ENCODE measurements at places on chromosomes 2 and 18. TPM values are rescaled to one million over a fixed set of nuclear protein-coding genes. Genes with fewer than 3 reads are reported as not detected.

Gene MTIF2
- total RNA-seq: 38.9 TPM

DNA sequence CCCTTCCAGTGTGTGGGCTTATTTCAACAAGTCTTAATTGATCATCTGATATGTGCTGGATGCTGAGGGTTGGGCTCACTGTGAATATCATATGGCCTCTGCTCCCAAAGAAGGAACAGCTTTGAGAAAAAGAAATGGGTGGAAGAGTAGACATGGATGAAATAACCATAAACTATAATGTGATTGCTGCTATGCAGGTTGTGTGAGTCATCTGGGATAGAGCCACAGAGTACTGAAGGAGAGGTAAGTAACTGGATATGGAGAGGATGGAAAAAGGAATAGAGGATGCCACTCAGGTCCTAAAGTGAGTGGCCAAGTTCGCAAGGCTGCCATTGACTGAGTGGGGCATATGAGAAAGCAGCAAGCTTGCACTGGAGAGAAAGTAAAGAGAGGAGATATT is 8.7 kb upstream of the DSG2 start:
- no peak for DNase-seq

Gene FASTKD1
- total RNA-seq: 49.0 TPM

DNA sequence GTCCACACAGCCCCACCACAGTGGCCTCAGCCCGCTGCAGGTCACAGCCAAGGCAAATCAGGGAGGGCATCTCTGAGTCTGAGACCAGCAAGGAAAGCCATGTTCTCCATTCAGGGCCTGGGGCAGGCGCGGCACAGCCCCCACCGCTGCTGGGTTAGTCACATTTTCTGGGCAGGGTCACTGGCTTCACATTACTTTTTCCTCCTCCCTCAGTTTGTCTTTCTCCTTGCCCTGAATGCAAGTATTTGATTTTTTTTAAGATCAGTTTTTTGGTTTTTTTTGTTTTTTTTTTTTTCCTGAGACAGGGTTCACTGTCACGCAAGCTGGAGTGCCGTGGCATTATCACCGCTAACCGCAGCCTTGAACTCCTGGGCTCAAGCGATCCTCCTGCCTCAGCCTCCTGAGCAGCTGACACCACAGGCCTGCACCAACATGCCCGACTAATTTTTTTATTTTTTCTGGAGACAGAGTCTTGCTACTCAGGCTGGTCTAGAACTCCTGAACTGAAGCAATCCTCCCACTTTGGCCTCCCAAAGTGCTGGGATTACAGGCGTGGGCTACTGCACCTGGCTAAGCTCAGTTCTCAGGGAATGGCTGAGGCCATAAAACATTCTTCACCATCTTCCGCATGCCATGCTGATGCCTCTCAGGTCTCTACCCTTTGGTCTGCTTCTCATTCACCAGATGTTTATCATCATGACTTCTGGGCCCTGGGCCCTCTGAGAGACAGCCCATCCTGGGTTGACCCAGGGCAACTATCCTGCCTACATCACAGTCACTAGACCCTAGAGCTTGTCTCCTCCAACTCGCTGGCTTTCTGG is 628 bp upstream of the CAPG start:
- no peak for DNase-seq

Gene IGFBP5
- 0.74 TPM for total RNA-seq

- no peak for DNase-seq
Observed at GRCh38 chr2:218631837-218632236, 24.1 kb downstream of the PLCD4 start.

Gene C2orf66
- not detected for total RNA-seq

DNA sequence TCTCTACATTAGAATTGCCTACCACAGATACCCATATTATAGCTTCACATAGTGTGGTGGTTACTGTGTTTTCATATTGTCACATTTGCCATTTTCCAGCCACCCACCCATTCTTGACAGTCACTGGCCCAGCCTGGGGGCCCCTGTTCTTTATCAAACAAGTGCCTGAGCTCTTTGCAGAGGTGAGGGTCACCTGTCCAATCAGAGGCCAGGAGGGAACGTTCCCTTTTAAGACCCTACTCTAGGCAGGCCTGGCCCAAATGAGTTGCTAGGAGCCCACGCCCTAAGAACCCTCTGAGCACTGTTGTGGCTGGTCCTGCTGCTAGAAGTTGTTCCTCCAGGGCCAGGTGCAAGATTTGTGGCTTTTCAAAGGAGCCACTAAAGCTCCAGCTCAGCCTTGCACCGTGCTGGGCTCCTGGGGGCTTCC is 5.2 kb downstream of the IL37 start:
- no peak for DNase-seq

- no peak for DNase-seq
Observed at GRCh38 chr2:23208339-23208738, 176.6 kb upstream of the KLHL29 start.

- no peak for DNase-seq
Observed at GRCh38 chr2:196466581-196466980, 172.9 kb upstream of the CCDC150 start.

DNA sequence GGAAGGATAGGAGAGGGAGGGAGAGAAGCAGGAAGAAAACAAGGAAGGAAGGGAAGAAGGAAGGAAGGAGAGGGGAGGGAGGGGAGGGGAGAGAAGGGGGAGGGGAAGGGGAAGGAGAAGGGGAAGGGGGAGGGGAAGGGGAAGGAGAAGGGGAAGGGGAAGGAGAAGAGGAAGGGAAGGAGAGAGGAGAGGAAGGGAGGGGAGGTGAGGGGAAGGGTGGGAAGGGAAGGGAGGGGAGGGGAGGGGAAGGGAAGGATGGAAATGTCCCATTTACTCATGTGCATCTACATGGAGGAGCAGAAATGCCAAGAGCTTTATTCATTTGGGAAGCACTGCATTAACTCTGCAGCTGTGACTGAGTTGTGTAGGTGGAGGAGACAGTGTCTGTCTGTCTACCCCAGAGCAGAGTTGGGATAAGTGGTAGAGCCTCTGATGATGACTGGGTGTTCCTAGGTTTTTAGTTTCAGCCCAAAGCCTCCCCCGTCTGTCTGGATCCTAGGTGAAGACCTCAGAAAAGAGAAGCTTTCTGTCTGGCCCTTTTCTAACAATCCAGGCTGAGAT is 131.3 kb downstream of the COL6A3 start:
- no peak for DNase-seq

- no peak for DNase-seq
Observed at GRCh38 chr2:177252808-177253531, 11.6 kb downstream of the NFE2L2 start.

DNA sequence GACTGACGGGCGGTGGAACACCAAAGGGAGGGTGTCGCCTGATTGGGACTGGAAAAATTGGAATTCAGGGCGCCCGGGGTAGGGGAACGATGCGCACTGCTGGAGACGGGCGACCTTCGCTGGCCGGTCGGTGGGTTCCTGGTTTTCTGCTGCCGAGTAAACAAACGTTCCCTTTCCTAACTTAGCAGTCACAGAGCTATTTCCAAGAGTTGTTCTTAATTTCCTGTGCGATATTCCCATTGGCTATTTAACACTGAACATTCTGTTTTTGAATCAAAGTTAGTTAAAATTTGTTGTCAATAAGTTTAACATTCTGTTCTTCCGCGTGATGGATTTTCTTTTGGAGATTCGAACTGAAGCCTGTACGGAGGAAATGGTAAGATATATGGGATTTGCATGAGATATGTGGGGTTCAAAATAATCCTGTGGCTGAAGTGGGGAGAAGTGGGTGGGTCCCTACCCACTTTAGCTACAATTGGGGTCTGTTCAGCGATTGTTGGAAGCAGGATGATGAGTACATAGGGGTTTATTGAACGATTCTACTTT is 862 bp downstream of the C18orf54 start:
- no peak for DNase-seq

DNA sequence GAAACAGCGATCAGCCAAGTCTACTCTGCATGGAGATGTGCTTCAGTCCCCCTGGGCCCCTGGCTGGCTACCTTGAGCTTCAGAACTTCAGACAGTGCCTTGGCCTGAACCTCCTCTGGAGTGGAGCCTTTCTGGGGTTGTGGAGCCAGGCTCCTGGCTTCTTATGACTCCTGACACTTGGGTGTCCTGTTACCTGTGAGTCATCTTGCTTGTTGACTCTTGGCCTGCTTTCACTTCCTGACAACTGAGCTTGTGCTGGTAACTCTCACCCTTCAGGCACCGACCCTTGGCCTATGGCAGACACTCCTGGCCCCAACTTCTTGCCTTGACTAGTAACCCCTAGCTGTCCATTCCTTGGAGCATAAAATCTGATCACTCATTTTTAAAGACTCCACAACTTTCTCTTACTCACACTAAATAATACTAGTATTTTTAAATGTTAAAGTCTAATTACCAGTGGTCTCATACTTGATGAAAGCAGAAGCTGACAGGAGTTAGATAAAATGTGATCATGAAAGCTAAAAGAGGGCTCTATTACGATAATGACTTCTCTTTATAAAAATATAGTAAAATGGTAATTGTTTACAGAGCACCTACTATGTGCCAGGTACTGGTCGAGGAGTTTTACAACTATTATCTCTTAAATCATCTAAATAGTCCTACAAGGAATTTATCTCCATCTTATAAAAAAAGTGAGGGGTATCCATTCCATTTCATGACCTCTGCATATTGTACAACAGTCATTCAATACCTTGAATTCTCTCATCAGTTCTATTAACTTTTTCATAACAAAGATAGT is 46.3 kb upstream of the VIT start:
- DNase-seq: peak; percentile 40

Gene SPTBN1
- total RNA-seq: 189 TPM

GRCh38 chr18:31684279-31685096 is at the start of gene B4GALT6:
B4GALT6 (minus strand) TSS chr18:31684581; CDS start chr18:31684426, 155 bp downstream.
- peak; percentile 84 for DNase-seq

- DNase-seq: peak; percentile 91
Observed at GRCh38 chr2:7430869-7431641, 513.8 kb downstream of the RNF144A start.

Gene UGT1A1
- not detected for total RNA-seq

Gene FBXO15
- 0.21 TPM for total RNA-seq

Gene RAB6D
- not detected for total RNA-seq

- DNase-seq: peak; percentile 81
Observed at GRCh38 chr18:56789004-56789888, 138.1 kb downstream of the WDR7 start.

DNA sequence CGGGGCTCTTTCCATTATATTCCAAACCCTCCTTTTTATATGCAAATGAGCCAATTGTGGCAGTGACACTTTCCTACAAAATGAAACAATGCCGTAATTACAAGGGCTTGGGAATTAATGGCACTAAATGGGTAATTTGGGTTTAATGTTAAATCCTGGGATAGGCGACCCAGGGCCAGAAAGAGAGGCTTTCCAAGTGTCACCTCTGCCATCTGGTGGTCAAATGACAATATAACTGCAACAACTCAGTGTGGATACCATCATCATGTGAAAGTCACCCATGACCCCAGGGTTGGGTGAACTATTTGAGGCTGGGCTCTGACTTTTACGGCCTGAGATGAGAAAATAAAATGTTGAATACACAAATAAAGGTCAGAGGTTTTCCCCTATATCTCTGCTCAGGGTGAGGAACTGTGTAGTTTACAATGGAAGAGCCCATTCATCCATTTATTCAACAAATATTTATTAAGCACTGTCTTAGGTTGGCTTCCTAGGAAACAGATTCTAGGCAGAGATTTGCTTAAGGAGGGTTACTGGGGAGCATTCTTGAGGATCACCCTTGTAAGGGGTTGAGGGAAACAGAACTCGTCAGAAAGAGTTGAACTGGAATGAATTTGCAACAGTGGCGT is 13.6 kb upstream of the THADA start:
- DNase-seq: peak; percentile 82

GRCh38 chr2:3516831-3517230 is 2.5 kb downstream of the ADI1 start:
- DNase-seq: no peak

GRCh38 chr2:26723475-26723874 is 31.0 kb downstream of the KCNK3 start:
- DNase-seq: no peak

GRCh38 chr18:73831688-73832087 is 315.9 kb downstream of the FBXO15 start:
- DNase-seq: no peak

DNA sequence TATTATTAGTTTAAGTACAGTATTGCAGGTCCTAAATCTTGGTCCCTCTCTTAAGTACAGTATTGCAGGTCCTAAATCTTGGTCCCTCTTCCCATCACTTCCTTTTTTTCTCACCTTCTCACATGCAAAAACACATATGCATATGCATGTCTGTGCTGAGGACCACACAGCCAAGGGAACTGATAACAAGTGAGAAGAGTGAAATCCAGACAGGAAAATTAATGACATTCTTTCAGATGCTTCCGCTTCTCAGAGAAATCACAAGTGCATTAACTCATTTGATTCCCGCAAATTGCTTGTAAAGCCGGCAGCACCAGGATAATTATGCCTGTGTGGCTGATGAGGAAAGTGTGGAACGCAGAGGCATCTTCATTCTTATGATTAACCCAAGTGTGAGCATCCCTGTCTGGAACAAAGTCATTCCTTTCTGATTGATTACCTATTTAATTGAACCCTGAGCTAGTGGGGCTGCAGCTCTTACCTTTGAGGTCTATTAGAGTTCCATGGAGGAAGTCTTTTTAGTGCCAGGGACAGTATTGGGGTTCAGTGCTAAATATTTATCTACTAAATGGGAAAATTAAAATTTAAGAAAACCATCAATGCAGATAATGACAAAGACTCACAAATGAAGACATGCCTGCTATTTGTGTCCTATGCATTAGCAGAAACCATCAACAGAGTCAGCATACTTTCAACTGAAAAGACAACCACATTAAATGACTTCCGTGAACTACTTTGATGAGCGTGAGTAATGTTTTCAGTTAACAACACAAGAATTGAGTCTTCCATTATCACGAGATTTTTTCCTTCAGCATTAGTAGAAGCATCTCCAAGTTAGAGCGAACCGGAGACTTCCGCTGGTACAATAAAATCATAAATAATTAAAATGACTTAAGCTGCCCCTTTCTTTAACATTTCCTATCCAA is 220.4 kb upstream of the SLC35G4 start:
- no peak for DNase-seq

GRCh38 chr2:119873350-119874315 is 113.9 kb downstream of the PTPN4 start:
- no peak for DNase-seq
